Left cardiac atrium (tissue), 4 donors: ENCODE measurements at places on chromosomes 7 and 10. TPM values are rescaled to one million over a fixed set of nuclear protein-coding genes. Genes with fewer than 3 reads are reported as not detected.

GRCh38 chr7:7180725-7181449, 1.5 kb upstream of the C1GALT1 start:
- DNase-seq: no peak

- DNase-seq: no peak
Observed at GRCh38 chr10:89258881-89259280, 7.3 kb upstream of the LIPA start.

GRCh38 chr7:154744256-154744860, 258.6 kb downstream of the PAXIP1 start:
- DNase-seq: no peak

RELN gene
- total RNA-seq: 3.3 TPM

HIF1AN gene
- 37.8 TPM for total RNA-seq
